ENCODE measurements at places on chromosomes 16 and 17.

GRCh38 chr16:57670196-57670595 lies 2.1 kb downstream of the ADGRG3 start:
- no peak for DNase-seq

DNA sequence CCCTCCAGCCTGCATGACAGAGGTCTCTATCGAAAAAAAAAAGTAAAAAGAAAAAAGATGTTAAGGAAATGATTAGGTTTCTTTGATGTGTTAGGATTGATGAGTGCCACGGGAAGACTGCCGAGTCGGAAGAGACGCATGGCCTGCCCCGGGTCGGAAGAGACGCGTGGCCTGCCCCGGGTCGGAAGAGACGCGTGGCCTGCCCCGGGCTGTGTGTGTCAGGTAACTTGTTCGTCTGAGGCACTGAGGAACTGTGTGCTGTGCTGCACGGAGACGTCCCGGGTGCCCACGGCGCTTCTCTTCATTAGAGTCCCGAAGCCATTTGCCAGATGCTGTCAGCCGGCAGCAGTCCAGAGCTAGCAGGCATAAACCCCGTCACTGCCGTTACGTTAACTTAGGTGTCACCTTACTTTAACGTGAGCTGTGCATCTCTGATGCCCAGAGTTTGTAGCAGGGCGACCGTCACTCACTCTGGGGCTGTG lies 40.5 kb upstream of the FASN start:
- no peak for DNase-seq

DNA sequence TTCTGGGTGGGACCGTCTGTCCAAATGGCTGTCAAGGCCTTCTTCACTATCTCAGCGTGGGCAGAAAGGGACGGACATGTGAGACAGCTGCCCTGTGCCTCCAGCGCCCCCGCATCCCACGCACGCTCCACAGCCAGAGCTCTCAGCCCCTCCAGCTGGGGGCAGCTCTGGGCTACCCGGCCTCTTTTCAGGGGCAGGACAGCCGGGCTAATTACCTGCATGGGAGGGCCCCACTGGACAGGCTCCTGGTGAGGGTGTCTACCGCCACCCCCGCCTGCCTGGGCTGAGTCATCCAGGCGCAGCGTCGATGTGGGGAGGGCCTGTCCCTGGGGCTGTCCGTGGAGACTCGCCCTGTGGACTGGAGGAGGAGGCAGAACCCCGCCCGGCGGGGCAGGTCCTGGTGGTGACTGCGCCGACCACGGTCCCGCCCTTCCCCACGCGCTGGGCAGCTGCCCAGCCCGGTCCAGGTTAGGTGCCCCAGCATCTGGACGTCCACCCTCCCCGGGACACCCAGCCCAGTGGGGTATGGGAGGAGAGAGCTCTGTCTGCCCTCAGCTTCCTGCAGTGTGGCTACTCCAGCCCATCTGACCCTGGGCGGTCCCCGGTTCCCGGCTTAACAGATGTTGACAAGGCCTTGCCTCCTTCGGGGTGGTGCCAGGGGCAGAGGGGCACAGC lies 5.9 kb upstream of the METRNL start:
- DNase-seq: no peak

DNA sequence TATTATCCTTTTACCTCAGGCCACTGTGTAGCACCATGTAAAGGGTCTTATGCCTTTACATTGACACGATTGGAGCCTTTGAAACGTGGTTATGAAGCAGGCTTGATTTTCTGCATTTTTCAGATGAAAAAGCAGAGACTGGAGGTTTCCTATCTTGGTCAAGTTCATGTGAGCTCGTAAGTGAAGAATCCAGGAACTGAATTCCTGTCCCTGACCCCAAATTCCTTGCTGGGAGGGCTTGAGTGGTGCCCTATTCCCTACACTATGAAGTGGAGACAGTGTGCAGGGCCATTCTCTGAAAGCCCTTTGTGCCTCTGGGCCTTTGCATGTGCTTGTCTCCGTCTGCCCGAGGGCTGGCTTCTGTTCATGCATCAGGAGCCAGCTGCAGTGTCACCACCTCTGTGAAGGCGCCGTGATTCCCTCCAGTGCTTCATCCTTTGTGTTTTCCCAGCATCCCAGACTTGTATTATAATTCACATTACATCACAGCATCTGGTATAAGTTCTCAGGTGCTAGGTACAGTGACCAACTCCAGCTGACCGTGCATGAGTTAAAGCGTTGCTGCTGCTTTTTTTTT lies 181.1 kb downstream of the SNX29 start:
- no peak for DNase-seq

DNA sequence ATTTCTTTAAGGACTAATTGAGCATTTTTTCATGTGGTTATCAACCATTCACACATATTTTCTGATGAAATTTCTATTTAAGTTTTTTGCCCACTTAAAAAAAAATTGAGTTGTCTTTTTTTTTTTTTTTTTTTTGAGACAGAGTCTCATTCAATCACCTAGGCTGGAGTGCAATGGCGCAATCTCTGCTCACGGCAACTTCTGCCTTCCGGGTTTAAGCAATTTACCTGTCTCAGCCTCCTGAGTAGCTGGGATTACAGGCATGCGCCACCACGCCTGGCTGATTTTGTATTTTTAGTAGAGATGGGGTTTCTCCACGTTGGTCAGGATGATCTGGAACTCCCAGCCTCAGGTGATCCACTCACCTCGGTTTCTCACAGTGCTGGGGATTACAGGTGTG lies 34.3 kb downstream of the RAB11FIP3 start:
- no peak for DNase-seq

DNA sequence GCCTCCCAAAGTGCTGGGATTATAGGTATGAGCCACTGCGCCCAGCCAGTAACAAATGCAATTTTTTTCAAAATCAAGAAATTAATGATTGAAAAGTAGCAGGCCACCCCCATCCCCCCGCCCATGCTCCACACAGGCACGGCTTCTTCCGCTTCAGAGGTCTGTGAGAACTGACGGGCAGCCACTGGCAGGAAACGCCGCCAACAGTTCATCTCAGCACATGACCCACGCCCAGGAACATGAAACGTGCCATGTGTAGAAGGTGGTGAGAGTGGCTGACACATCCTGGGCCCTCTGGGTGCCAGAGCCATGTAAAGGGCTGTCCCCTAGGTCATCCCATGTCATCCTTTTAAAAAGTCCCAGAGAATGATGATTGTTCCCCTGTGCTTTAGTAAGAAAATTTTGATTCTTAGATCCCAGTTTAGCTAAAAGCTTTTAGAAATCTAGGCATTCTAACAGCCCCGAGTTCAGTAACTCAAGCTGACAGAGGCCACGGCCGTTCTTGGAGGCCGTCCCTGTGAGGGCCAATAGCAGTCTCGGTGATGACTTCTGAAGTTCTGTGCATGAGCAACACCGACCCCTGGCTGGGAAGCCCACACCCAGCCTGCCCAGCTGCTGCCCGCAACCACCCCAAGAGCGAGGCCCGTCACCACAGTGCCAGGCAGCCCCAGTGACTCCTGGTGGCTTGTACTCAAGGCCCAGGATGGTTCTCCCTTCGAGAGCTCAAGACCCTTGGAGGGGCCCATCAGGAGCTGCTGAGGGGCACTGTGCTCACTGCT lies 52.1 kb downstream of the KLHDC4 start:
- no peak for DNase-seq

DNA sequence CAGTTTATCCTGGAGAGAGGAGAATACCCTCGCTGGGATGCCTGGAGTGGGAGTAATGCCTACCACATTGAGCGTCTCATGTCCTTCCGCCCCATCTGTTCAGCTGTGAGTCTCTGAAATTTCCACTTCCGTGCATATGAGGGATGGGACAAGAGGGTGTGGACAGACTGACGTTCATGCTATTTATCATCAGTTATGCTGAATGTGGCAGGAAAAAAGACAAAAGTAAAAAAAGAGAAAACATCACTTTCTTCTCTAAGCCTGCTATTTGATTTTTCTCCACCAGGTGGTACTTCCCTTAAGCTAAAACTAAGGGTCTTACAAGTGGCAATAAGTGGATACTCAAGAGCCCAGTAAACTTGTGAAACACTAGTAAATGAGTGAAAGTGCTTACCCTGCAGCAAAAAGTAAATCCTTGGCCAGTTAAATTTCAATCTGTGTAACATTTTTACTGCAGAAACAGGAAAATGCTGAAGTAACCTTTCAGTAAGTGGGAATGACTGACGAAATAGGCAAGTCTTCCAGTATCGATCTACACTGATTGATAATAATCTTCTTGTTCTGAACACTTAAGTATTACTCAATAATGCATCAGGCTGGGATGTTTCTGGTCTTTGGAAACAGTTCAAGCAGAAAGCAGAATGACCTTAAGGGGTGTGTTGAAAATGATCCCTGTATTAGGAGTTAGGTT lies 5.6 kb downstream of the CRYBA1 start:
- DNase-seq: peak; percentile 15

DNA sequence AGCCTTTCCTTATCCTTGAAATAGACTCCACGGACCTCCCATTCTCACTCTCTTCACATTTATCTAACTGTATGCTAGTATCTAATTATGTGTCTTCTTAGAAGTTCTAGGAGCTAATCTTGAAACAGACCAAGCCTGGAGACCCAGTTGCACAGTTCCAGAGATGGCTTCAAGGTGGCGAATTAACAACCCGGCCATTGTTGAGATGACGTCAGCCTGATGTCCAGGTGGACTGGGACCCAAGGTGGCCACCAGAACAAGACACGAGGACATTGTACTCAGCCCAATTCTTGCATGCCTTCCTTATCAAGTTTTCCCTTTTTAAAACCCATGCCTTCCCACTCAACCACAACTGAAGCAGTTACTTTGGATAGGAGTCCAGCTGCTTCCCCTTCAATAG lies 29.5 kb upstream of the WWOX start:
- DNase-seq: no peak

DNA sequence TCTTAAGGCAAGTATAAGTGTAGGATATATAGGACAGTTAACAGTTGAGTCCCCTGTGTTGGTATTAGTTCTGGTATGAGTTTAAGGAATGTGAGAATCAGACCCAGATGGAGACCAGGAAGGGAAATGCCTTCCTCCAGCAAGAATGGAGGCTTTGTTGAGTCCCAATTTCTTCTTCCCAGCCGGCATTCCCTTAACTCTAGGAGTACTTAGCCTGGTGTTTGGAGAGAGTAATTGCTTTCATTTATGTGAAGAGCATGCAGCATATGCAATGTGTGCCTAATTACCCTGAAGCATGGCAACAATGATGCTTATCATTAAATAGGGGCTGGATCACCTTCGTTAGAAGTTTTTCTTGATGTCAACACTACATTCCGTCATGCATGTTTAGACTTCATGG lies 225.9 kb upstream of the XYLT1 start:
- DNase-seq: no peak

DNA sequence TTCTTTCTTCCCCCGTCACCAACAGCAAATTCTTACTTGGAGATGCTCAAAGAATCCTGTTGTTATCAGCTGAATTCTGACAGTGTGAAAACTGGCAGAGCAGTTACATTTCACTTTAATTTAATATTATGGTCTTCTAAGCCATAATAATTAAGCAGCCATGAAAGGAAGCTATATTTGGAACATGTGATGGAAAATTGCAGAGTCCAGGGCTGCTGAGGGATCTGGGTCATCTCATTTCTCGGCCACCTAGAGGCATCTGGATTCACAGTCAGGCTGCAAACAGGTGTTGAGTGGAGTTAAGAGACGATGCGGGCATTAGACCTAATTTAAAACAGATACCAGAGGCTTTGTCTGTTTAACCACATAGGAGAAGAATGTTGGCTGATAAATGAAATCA lies 38.4 kb downstream of the CHD9NB start:
- DNase-seq: peak; percentile 14

- no peak for DNase-seq
These were observed 6.2 kb downstream of the ACSM5 start for GRCh38 chr16:20415541-20415940.

GRCh38 chr17:14149751-14150150 lies 80.4 kb downstream of the COX10 start:
- no peak for DNase-seq

DNA sequence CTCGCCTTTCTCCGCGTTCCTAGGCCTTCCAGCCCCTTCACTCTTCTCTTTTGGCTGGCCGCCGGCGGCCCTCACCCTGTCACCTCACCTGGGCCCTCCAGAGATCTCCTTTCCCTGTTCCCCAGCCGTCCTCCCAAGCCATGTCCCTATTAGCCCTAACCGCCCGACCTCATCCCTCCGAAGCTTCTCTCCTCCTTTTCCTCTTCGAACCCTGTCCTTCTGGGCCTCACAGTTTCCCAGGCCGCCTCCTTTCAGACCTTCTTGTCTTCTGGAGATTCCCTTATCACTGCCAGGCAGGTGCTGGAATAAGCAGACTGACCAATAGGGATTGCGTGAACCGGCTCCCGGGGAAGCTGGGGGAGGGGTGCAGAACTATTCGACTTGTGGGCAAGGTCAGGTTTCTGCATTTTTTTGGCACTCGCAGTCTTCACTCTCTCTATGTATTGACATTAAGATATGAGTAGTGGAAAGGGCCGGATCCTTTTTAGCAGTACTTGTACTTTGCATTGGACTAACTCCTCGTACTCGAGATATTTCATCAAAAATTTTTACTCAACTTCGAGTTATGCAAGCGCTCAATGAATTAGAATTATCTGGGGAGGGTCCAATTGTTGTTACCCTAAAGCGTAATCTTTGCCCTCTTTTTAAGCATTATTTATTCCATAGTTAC lies 690 bp downstream of the RHOT1 start:
- DNase-seq: peak; percentile 51

DNA sequence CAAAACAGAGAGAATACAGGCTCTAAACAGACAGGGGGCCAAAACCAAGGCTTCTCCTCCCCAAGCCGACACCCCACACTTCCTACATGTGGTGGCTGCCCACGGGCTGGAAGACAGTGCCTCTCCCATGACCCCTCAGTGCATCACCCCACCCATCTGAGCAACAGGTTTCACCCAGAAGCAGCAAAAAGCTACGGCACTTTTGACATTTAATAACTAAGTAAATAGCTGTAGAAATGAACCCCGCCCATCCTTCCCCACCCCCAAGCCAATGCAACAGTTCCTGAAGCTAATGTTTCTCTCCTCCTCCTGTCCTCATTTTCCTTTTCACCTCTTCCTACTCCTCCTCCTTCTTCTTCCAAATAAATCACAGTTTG lies 9.9 kb upstream of the SOX9 start:
- DNase-seq: no peak

- peak; percentile 7 for DNase-seq
These were observed 1.5 kb upstream of the SRCAP start for GRCh38 chr16:30697264-30698138.

DNA sequence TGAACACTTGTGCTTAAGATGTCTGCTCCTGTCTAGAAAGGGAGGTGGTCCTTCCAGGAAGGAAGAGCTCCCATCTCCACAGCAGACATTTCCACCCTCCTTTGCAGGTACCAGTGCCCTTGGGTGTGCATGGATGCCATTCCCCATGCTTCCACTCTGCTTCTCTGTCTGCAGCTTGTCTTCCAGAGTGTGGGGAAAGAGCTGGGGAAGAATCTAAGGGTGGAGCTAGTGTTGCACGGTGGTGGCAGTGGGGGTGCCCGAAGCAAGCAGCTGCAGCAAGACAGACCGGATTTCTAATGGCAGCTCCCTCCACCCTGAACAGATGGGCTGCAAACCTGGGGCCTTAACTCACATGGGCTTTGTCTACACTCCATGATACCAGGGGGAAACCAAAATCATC lies 22.6 kb upstream of the HOXB13 start:
- DNase-seq: peak; percentile 28

DNA sequence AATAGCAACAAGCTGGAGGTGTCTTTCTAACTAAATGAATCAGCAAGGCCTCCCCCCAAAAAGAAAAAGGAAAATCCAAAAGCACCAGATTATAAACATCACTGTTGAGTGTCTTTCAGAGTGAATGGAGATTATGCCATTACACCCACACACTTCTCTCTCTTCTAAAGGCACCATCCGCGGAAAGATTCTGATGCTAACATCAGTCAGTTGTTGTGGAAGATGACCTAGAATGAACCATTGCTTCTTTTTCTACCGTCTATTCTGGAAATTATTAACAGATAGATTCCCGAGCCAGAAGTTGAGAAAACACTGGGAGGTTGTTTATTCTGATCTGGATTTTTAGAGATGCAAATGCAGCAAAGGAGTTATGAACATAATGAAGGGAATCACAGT lies 60.9 kb upstream of the FAM20A start:
- DNase-seq: no peak

All from tongue (tissue), 3 donors.